ENCODE measurements at places on chromosomes 7 and 10.
A peak's percentile ranks its signal among the peaks of the same experiment; 100 is the strongest.

DNA sequence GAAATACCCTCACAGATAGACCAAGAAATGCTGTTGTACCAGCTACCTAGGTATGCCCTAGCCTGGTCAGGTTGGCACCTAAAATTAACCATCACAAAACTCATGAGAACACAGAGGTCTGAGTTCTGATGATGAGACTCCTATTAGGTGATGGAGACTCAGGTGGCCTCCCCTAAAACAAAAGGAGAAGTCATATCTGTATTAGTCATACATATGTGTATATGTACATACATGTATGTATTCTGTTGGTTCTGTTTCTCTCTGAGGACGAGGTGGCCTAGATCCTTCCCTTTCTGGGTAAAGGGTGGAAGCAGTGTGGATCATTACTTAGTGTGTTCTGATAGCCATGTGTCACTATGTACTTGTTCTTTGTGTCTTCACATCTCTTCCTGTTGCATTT is 207.2 kb upstream of the PRSS1 start:
- DNase-seq: no peak

- DNase-seq: no peak
These were observed 110.1 kb downstream of the CDK14 start for GRCh38 chr7:90706072-90706716.

GRCh38 chr10:28558186-28558585 is 25.3 kb downstream of the WAC start:
- DNase-seq: no peak

- no peak for DNase-seq
These were observed 112.6 kb downstream of the PRKAG2 start for GRCh38 chr7:151764056-151764920.

- peak; percentile 49 for DNase-seq
These were observed 283.7 kb downstream of the ZEB1 start for GRCh38 chr10:31602541-31603234.

GRCh38 chr7:151782598-151783448 is 94.1 kb downstream of the PRKAG2 start:
- DNase-seq: no peak

DNA sequence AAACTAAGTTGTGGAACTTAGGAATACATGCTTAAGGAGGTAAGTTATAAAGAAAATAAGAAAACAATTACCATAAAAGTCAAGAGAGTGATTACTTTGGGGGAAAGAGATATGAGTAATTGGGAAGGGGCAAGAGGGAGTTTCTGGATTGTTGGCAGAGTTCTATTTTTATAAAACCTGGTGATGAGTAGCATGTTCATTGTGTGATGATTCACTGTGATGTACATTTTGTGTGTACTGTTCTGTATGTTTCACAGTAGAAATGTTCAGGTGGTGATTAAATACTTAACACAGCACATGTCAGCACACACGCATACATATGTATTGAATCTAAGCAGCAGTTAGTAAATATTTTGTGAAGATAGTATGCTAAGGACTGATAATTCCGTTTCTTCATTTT is 9.7 kb upstream of the OIT3 start:
- DNase-seq: no peak

DNA sequence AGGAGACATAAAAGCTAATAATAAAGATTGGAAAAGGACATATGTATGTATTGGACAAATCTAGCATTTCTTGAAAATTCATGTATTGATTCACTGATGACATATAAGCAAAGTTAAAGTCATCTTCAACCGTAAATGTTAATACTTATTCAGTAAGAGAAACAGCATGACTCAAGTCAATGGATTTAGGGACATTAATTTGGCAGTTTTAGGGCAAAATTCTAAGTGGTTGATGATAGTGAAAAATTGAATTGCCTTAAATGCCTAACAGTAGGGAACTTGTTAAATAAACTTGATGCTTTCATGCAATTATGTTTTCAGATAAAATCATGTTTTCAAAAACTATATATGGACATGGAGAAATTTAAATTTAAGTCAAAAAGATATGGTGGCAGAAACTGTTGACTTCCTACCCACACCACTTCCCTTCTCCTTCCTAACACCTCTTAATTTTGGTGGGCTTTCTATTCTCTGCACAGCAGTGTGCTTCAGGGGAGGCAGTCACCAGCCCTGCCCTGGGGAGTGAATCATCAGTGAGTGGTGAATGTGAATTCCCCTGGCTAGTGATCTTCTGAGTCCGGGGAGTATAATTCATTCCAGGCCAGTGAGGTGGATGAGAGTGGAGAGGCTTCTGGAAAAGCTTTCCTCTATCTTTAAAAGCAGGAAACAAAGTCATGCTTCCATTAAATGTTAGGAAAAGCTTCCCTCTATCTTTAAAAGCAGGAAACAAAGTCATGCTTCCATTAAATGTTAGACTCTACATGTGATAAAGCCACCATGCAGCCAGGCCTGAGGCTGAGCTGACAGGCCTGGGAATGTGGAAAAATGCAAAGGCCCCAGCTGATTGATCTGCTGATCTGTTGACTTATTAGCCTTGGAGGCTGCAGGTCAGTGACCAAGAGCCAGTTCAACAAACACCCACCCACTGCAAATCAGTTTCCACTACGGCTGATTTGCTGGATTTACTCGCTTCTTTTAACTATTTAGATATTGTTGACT is 25.2 kb upstream of the ITGB1 start:
- peak; percentile 47 for DNase-seq
